ENCODE measurements at places on chromosomes 1 and 21.

DNA sequence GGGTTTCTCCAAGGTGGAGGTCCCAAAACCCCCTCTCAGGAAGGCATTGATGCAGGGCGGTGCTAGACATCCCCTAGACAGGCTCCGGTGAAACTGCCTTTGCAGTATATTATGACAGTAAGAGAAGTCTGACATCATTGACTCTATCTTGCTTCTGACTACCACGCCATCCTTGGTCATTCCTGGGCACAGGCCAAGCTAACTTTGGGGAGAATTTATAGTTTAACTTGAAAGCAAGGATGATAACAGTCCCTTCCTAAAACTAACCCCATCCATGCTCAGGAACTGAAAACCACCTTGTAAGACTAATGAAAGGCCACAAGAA lies 30.3 kb downstream of the RSPH1 start:
- DNase-seq: no peak

GRCh38 chr1:99682291-99682751 lies 36.4 kb downstream of the PALMD start:
- DNase-seq: peak; percentile 96

DNA sequence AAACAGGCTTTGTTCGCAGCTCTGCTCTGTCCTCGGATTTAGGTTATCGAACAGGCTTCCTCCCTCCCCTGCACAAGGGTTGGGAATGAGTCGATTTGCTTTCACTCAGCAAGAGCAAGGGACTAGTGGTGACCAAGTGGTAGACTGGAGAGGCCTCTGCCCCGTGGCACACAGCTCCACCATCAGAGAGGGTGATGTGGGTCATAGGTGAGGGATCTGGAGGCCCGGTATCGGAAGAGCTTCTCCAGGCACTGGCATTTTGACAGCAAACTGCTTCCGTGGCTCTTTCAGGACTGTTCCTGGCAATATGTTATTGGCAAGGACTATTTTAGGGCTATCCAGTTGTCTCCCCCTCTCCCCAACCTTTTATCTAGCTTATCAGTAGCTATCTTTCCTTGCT lies 3.1 kb upstream of the ELF3 start:
- DNase-seq: no peak

DNA sequence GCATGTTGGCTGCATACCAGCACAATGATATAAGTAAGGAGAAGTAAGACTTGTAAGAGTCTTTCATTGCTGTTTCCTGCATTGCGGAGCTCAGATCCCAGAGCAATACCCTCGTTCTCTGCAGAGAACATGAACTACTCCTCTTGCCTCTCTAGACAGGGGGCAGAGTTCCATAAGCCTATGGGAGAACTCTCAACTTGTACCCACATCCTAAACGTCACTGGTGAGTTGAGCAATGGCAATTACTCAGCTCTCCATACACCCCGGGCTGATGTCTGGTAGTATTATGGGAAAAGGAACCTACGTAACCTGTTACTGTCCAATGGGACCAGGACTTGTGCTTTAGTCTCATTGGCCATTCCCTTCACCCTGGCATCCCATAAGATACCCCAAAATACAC lies 27.3 kb upstream of the ZNF496 start:
- DNase-seq: peak; percentile 52

- no peak for DNase-seq
Observed at GRCh38 chr1:198878566-198878965, 239.7 kb downstream of the PTPRC start.

DNA sequence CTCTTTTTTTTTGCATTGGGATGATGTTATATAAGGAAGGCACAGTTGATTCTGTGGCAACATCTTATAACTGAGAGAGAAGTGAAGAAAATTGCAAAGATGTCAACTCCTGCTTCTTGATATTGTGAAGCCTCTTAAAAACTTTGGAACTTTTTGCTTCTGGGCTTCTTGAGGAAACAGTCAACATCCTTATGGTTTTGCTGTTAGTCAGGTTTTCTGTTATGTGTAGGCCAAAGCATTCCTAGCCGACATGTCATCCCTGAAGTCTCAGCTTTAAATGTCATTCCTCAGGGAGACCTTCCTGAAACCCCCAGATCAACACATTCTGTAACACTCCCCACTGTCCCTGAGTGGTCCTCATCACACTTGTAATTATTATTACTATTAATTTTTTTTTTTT lies 12.6 kb downstream of the FALEC start:
- peak; percentile 35 for DNase-seq

DNA sequence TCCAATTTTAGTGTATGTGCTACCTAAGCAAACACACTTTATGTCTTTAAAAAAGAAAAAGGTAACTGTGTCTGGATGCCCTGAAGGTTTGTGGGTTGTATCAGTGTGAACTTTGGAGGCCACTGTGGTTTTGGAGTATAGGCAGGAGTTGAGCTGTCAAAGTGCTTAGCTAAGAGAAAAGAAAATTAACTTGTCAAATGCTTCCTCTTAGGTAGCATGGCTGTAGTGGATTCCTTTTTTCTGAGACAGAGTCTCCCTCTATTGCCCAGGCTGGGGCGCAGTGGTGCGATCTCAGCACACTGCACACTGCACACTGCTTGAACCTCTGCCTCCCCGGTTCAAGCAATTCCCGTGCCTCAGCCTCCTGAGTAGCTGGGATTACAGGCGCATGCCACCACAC lies 11.2 kb upstream of the SLC41A1 start:
- DNase-seq: no peak

DNA sequence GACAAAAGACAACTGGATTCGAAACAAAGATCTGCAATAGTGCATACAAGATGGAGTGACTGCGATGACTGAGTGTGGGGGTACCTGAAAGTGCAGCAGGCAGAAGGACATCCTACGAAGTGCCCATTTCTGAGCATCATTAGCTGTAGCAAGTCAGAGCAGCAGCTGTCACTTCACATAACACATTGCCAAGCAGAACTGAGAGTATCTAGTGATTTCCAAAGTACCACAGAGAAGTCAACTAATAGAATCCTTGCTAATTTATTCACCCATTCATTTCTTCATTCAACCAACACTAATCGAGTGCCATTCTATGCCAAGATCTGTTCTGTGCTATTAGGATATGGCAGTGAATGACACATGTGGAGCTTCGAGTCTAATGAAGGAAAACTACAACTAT lies 31.6 kb upstream of the CAMSAP2 start:
- DNase-seq: no peak

GRCh38 chr1:243713470-243714186 lies 136.4 kb downstream of the AKT3 start:
- peak; percentile 39 for DNase-seq

- peak; percentile 32 for DNase-seq
Observed at GRCh38 chr1:209409780-209410179, 173.7 kb upstream of the CAMK1G start.

DNA sequence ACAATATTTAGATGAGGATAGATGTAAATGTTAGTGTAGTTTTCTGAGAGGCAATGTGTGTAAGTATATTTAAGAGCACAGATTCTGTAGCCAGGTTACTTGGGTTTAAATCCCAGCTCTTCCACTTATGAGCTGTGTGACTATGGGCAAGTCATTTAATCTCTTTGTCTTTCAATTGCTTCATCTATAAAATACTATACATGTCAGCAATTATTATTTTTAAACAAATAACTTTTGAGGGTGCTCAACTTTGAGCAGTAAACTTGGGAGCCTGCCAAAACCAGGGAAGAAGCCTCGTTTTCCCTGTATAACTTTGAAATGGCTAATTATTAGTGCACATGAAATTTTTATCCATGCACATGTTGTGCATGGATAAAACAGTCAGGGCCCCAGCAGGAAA lies 222.8 kb downstream of the FOXD2 start:
- no peak for DNase-seq

- DNase-seq: no peak
Observed at GRCh38 chr1:36643371-36644270, 160.9 kb upstream of the CSF3R start.

- DNase-seq: no peak
Observed at GRCh38 chr21:45410151-45410864, 5.3 kb downstream of the COL18A1 start.

GRCh38 chr1:81542196-81542595 lies 258.5 kb upstream of the ADGRL2 start:
- DNase-seq: no peak

DNA sequence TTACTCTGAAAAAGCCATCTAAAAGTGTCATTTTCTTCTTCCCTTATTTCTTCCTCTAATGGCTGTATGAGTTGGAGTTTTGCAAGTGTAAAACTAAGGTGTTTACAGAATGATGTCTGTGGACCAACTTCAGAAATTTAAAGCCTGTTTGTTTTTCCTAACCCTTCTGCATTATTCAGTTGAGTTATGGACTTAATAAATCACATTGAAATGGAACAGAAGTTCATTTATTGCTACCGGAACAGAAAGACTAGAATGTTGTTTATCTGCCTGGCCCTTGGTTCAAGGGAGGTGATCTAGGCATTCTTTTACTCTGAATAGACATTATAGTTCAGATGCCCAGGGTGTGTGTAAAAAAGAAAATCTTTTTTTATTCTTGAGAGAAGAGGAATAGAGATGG lies 24.8 kb downstream of the SYT14 start:
- DNase-seq: no peak

Measured in cardiac fibroblast (primary cell).